A172 (cell line): ENCODE measurements at places on chromosomes 4 and X.

- DNase-seq: no peak
These were observed 99.1 kb downstream of the USP9X start for GRCh38 chrX:41184312-41184711.

DNA sequence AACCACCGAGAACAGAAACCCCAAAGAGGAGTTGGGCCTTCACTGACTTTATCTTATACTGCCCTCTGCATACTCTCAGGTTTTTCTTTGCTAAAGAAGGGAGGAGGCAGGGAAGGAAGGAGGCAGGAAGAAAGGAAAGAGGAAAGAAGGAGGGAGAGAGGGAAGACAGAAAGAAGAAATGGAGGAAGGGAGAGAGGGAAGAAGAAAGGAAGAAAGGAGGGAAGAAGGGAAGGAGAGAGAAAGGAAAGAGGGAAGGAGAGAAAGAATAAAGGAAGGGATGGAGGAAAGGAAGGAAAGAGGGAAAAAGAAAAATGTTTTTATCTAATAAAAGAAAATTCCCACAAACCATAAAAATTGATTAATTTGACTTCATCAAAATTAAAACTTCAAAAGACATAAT is 294.6 kb downstream of the PTTG2 start:
- DNase-seq: no peak

GRCh38 chr4:7309181-7309580 is 116.8 kb downstream of the SORCS2 start:
- DNase-seq: no peak

DNA sequence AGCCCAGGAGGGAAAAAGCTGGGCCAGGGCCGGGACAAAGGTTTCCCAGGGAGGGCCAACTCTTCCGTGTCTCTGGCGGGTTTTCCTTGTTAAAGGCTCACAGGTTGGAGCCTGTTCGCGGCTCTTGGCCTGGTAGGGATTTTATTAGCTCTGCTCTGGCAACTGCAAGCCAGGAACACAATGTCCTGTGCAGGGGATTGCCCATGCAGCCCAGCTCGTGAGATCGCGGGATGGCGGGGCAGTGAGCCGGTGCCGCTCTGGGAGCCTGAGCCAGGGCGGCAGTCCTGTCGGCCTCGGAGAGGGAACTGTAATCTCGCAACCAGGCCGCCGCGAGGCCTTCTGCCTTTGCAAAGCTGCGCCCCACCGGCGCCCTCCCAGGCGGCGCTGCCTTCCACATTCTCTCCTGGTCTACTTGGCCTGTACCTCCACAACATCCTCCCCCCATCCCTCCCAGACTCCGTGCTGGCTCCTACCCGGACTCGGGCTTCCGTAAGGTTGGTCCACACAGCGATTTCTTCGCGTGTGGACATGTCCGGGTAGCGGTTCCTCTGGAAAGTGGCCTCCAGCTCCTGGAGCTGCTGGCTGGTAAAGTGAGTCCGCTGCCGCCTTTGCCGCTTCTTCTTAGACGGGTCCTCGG is 2.1 kb downstream of the PITX2 start:
- no peak for DNase-seq

DNA sequence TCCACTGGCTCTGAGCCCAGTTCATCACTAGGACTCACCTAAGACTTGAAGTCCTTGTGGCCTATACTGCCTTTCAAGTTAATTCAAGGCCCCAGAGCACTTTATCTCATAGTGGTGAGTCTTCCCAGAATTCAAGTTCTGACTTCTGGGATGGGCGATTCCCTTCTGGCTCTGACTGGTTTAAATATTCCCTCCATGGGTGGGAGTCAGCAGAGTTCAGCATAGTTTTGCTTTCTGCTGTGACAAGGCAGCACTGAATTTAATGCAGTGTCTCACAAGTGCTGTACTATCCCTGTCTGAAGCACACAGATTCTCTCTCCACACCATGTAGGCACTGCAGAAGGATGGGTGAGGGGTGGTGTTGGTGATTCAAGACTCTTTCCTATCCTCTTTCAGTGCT is 46.5 kb downstream of the KLF8 start:
- no peak for DNase-seq

DNA sequence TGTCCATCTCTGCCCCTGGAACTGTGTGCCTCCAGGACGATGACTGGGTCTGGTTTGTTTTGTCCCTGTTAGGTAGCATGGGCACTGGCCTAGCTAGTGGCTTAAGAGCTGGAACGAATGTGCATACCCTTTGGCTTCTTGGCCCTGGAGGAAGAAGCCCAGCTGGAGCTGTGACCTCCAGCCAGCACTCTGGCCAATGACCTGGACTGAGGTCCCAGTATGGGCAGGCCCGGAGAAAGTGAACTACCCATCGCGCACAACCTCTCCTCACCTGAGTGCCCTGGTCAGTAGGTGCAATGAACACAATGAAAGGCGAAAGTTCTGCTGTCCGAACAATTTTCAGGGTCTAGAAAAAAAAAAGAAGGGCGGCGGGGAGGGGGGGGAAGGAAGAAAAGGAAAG is 18.3 kb downstream of the DKC1 start:
- DNase-seq: no peak
